ENCODE measurements at places on chromosomes 6 and 20. TPM values are rescaled to one million over a fixed set of nuclear protein-coding genes. Genes with fewer than 3 reads are reported as not detected.

DNA sequence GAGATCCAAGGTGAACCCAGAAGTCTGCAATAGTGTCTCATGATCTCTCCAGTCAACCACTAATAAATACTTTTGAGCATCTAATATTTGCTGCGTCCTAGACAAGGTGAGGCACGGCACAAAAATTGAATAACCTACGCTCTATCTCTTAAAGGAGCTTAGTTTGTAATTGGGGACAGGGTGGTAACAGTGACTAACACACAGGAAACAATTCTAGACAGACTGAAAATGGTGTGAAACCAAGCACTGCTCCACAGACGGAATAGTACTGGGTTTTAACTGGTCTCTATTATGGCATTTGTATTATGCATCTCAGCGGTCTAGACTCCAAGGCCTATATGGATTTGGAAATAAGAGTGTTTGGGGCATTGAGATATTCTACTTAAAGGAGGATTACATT is 120.1 kb downstream of the CLIC5 start:
- H3K27me3 ChIP-seq = no peaks in the 10 kb centered on the region
- H3K36me3 ChIP-seq = no peaks in the 10 kb centered on the region
- no peak for DNase-seq
- H3K4me1 ChIP-seq = no peaks in the 10 kb centered on the region
- no peak overlapping the region for H3K4me3 ChIP-seq
- no peak overlapping the region for H3K27ac ChIP-seq

DNA sequence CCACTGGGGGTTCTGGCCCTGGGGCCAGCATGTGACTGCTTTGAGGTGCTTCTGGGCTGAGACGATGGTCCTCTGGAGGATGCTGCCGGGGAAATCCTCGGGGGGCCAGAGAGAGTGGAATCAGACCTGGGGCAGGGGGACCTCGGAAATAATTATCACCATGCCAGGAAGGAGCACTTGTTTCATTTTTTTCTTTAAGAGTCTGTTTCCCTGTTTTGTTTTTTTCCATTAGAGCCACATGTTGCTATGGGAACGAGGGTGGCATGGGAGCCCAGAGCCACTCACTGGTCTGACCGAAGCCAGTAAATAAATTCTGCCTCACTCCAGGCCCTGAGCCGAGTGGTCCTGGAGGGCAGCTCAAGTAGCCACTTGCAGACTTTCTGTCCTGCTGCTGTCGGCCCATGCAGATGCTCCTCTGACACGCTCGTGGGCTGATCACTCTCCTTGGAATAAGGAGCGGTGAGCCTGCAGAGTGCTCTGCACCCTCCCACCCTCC is 365.1 kb downstream of the ZFAND3 start:
- H3K4me3 ChIP-seq = no peak overlapping the region
- H3K27me3 ChIP-seq = no peaks in the 10 kb centered on the region
- H3K4me1 ChIP-seq = peaks cover 8% of the 10 kb centered on the region
- no peak for DNase-seq

GRCh38 chr6:94894300-94894699 is 683.0 kb upstream of the MANEA start:
- H3K36me3 ChIP-seq = no peaks in the 10 kb centered on the region
- H3K4me3 ChIP-seq = no peak overlapping the region
- no peak for DNase-seq

DNA sequence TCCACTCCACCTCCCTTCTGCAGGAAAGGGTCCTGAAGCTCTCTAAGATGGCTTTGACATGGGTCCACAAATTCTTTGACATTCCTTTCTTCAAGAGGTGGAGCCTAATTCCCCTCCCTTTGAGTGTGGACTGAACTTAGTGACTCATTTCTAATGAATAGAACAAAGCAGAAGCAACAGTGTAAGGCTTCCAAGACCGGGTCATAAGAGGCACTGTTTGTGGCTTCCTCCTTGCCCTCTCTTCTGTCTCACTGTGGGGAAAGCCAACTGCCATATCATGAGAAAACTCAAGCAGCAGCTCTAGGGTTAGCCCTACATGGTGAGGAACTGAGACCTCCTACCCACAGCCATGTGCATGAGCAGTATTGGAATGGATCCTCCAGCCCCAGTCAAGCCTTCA is 5.9 kb upstream of the CDK5RAP1 start:
- H3K36me3 ChIP-seq = peaks cover 48% of the 10 kb centered on the region
- no peak overlapping the region for H3K27ac ChIP-seq
- no peaks in the 10 kb centered on the region for H3K27me3 ChIP-seq
- H3K4me1 ChIP-seq = peaks cover 2% of the 10 kb centered on the region
- H3K4me3 ChIP-seq = no peak overlapping the region
- DNase-seq = no peak

DNA sequence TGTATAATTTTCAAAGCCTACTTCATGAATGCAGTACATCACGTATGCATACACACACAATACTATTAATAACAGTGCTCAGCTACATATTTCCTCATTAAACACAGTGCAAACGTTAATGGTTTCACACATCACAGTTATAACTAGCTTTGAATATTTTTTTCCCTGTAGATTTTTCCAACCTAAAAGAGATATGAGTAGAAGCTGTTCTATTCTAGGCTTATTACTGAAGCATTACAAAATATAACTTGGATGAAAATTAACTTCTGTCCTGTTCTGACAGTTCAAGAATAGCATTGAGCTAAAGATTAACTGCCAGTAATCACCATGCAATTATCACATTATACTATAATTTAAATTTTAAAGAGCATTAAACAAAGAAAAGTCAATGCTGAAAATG is 6.2 kb downstream of the LMBRD1 start:
- H3K4me3 ChIP-seq = no peak overlapping the region
- H3K27me3 ChIP-seq = no peaks in the 10 kb centered on the region
- H3K36me3 ChIP-seq = peaks cover 3% of the 10 kb centered on the region
- H3K4me1 ChIP-seq = no peaks in the 10 kb centered on the region

DNA sequence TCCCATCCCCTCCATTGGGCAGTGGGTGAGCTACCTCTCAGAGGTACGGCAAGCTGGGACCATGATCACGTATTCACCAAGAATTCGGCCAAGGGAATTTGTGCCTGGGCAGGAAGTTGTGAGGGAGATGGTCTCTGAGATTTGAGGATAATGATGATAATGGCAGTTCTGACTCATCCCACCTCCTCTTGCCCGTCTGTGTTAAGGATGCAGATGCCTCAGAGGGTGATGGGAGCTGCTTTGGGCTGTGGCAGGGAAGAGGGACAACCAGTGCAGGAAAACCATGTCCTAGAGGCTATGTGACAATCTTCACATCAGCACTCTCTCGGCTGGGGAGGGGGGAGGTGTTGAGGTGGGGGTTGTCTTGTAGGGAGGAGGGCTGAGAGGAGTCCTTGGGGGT is 4.3 kb downstream of the TGM6 start:
- H3K36me3 ChIP-seq = no peaks in the 10 kb centered on the region
- H3K4me1 ChIP-seq = no peaks in the 10 kb centered on the region
- H3K27ac ChIP-seq = no peak overlapping the region
- DNase-seq = no peak
- no peak overlapping the region for H3K4me3 ChIP-seq

DNA sequence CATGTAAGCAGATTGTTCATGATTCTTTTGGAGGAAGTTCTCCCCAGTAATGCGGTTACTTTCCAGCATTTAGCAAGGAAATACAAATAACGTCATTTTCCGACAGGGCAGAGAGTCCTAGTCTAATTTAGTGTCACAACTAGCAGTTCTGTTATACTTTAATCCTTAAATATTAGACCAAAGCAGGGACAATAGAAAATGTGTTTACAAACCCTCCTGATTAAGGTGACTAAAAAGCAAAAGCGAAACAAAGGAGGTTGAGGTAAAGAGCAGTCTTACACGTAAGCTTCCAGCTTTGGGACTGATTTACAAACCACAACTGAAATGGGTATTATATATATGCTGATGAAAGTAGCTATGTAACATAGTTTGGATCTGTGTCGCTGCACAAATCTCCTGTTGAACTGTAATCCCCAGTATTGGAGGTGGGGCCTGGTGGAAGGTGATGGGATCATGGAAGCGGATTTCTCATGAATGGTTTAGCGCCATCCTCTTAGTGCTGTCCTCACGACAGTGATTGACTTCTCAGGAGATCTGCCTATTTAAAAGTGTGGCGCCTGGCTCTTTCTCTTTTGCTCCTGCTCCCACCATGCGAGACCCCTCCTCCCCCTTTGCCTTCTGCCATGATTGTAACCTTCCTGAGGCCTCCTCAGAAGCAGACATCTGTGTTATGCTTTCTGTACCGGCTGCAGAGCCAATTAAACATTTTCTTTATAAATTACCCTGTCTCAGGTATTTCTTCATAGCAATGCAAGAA is 81.9 kb downstream of the PLCB1 start:
- no peak overlapping the region for H3K4me3 ChIP-seq
- H3K27ac ChIP-seq = no peak overlapping the region
- DNase-seq = peak; percentile 39
- no peaks in the 10 kb centered on the region for H3K4me1 ChIP-seq
- H3K27me3 ChIP-seq = no peaks in the 10 kb centered on the region

GRCh38 chr20:62064770-62065673 is 659 bp downstream of the TAF4 start:
- H3K27ac ChIP-seq = no peak overlapping the region
- H3K27me3 ChIP-seq = no peaks in the 10 kb centered on the region
- DNase-seq = no peak
- H3K4me1 ChIP-seq = peaks cover 31% of the 10 kb centered on the region
- H3K4me3 ChIP-seq = peak overlapping the region; percentile 46
- peaks cover 14% of the 10 kb centered on the region for H3K36me3 ChIP-seq

- no peaks in the 10 kb centered on the region for H3K4me1 ChIP-seq
- no peak overlapping the region for H3K4me3 ChIP-seq
- no peak overlapping the region for H3K27ac ChIP-seq
These were observed 106.8 kb downstream of the TRMT11 start for GRCh38 chr6:126093108-126093507.

- peaks cover 2% of the 10 kb centered on the region for H3K27me3 ChIP-seq
- no peaks in the 10 kb centered on the region for H3K36me3 ChIP-seq
- peak; percentile 54 for DNase-seq
- no peak overlapping the region for H3K4me3 ChIP-seq
These were observed 89.8 kb upstream of the PAX1 start for GRCh38 chr20:21615617-21616080.

- peaks cover 3% of the 10 kb centered on the region for H3K4me1 ChIP-seq
- H3K4me3 ChIP-seq = no peak overlapping the region
- no peaks in the 10 kb centered on the region for H3K27me3 ChIP-seq
- DNase-seq = peak; percentile 84
- no peak overlapping the region for H3K27ac ChIP-seq
These were observed 2.8 kb upstream of the ZSWIM1 start for GRCh38 chr20:45878076-45878761.

GRCh38 chr6:42764911-42765648 is 16.8 kb upstream of the BICRAL start:
- no peaks in the 10 kb centered on the region for H3K36me3 ChIP-seq
- H3K4me3 ChIP-seq = no peak overlapping the region
- no peaks in the 10 kb centered on the region for H3K27me3 ChIP-seq
- DNase-seq = peak; percentile 46
- H3K4me1 ChIP-seq = no peaks in the 10 kb centered on the region

DNA sequence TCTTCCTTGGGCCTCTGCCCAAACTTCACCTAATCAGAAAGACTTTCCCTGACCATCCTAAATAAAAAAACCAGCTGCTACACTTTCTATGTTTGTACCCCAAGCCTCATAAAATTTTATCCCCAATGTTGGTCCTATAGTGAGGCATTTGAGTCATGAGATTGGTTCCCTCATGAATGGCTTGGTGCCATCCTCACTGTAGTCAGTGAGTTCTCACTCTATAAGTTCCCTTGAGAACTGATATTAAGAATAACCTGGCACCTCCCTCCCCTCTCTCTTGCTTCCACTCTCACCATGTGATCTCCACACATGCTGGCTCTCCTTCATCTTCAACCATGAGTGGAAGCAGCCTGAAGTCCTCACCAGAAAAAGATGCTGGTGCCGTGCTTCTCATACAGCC is 316.9 kb upstream of the PRDM1 start:
- no peaks in the 10 kb centered on the region for H3K27me3 ChIP-seq
- H3K4me3 ChIP-seq = no peak overlapping the region
- no peak overlapping the region for H3K27ac ChIP-seq
- no peaks in the 10 kb centered on the region for H3K4me1 ChIP-seq
- no peak for DNase-seq
- no peaks in the 10 kb centered on the region for H3K36me3 ChIP-seq

DNA sequence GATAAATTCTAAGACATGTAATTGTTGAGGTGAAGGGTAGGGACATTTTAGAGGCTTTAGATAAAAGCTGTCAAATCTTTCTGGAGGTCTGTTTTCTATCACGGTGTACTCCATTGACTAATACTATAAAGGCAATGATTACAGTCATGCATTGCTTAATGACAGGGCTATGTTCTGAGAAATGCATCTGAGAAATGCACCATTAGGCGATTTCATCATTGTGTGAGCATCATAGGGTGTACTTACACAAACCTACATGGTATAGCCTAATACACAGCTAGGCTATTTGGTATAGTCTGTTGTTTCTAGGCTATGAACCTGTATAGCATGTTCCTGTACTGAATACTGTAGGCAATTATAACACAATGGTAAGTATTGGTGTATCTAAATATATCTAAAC is 71.3 kb upstream of the FYN start:
- H3K4me1 ChIP-seq = peaks cover 2% of the 10 kb centered on the region
- DNase-seq = no peak
- no peaks in the 10 kb centered on the region for H3K27me3 ChIP-seq

- H3K27ac ChIP-seq = no peak overlapping the region
- H3K27me3 ChIP-seq = no peaks in the 10 kb centered on the region
- no peak overlapping the region for H3K4me3 ChIP-seq
- DNase-seq = no peak
- H3K36me3 ChIP-seq = no peaks in the 10 kb centered on the region
These were observed 24.5 kb downstream of the BCAS4 start for GRCh38 chr20:50819349-50819748.

Gene DHX16
- total RNA-seq = 18.6 TPM

Gene SMOC2
- 65.4 TPM for total RNA-seq

Gene HCRTR2
- total RNA-seq = not detected

Gene CD83
- 15.4 TPM for total RNA-seq

Gene TFAP2D
- not detected for total RNA-seq
